T-helper 17 cell (primary cell): ENCODE measurements at places on chromosomes 16 and 17. TPM values are rescaled to one million over a fixed set of nuclear protein-coding genes. Genes with fewer than 3 reads are reported as not detected.

The KREMEN2 gene
- not detected for total RNA-seq

The CFAP97D1 gene
- not detected for total RNA-seq

The HBQ1 gene
- total RNA-seq, result not detected

The TMEM114 gene
- not detected for total RNA-seq

The KIF2B gene
- total RNA-seq, result not detected

The KCNH4 gene
- total RNA-seq, result 0.94 TPM

The P3H4 gene
- total RNA-seq, result 1.7 TPM

The PRR15L gene
- total RNA-seq, result not detected

The SHCBP1 gene
- total RNA-seq, result 1.6 TPM

The CACNG3 gene
- not detected for total RNA-seq
